ENCODE measurements at places on chromosomes 1 and 21.

DNA sequence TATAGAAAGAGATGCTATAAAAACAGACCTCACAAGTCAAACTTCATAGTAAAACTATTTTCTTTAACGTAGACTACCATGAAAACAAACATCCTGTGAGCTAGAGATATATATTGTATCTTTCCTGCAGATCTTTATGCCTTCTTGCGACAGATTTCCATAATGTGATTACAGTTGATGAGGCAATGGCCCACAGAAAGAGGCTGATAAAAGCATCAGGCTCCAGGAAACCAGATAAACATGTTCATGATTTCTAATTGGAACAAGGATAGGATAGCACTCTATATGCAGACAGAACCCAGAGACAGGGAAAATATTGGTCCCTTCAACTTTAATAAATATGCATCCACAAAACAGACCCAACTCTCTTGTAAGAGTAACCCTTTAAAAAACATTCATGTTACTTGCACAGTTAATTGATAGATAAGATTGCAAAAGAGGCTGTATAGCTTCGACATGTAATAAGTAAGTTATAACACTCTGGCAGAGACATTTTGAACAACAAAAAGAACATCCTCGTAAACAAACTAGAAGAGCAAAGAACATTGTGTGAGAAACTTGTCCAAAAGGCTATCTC is 329.4 kb downstream of the AGBL4 start:
- DNase-seq, result no peak

- no peak for DNase-seq
Measured at GRCh38 chr21:33967086-33967571, 51.5 kb upstream of the ATP5PO start.

GRCh38 chr1:25450891-25451290 is 20.2 kb downstream of the MACO1 start:
- DNase-seq, result no peak

GRCh38 chr1:53319296-53320101 is 8.4 kb downstream of the LRP8 start:
- DNase-seq, result no peak

GRCh38 chr1:5514527-5515183 is 477.6 kb downstream of the NPHP4 start:
- DNase-seq, result peak; percentile 62

DNA sequence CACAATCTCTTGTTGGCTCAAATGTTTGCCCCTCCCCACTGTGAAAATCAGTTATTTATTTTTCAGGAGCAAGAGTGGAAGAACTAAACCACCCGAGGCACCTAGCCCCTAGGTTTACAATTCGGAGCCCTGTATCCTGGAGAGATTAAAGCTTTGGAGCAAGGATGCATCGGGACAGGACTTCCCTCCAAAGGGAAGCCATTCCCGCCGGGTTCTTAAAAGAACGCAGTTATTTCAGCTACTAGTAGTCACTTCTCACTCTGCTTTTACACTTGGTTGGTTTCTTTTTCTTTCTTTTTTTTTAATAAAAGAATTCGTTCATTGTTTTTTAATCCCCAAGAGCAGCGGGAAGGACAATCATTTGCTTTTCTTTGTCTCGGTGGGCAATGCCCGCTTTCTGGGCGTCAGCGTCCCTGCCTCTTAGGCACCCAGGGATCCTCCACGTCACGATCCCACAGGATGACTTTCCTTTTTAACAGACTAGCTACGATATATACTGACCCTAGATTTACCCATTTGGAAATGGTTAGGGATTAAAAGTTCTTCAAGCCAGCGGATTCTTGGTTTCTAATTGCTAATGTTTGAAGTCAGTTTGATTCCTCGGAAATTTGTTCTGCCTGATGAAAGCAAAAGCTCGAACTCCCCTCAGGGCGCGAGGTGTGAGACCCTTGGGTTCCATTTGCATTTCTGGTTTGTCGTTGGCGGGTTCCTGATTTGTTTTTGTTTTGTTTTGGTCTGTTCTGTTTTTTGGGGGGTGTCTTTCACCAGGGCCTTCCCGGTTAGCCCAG is 9.0 kb downstream of the TBX15 start:
- DNase-seq, result no peak

- no peak for DNase-seq
Measured at GRCh38 chr1:101902199-101902598, 94.5 kb downstream of the OLFM3 start.

GRCh38 chr1:242826701-242827336 is 302.3 kb upstream of the PLD5 start:
- no peak for DNase-seq

DNA sequence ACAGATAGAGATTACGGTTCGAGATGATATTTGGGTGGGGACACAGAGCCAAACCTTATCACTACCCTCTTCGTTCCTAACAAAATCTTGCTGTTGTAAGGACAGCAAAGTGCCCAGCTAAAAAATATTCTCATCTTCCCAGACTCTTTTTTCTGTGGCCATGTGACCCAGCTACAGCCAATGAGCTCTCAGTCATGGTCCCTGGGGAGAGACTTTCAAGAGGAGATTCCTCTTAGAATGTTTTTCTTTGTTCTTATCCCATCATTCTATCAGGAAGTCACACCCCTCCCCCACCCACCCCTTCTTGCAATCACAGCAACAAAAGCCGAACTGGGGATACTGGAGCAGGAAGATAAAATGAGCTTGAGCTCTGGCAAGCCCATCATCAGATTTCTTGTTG is 247.1 kb downstream of the CHRM3 start:
- DNase-seq, result no peak

DNA sequence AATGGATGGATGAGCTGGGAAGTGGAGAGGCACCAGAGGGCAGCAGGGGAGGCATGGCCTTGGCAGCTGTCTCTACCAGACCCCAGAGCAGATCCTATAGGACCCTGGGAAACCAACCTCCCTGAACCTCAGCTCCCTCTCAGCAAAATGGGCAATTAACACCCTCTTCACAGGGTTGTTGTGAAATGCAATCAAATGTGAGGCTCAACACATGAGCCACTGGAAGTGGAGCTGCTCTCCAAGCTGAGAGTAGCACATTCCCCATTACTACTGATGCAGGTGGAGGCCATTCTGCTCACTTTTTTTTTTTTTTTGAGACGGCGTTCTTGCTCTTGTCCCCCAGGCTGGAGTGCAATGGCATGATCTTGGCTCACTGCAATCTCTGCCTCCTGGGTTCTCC is 6.5 kb upstream of the SYNC start:
- DNase-seq, result no peak

Data from CD4-positive, alpha-beta T cell treated with Interleukin-1 beta for 1 hour (primary cell).